Central memory CD8-positive, alpha-beta T cell (primary cell): ENCODE measurements at places on chromosomes 2 and 18.

GRCh38 chr18:59024829-59025228 lies 114.9 kb upstream of the SEC11C start:
- peaks cover 23% of the 10 kb centered on the region for H3K27me3 ChIP-seq
- DNase-seq, result no peak
- H3K4me3 ChIP-seq, result no peak overlapping the region
- H3K4me1 ChIP-seq, result no peaks in the 10 kb centered on the region
- no peaks in the 10 kb centered on the region for H3K36me3 ChIP-seq

GRCh38 chr2:60394463-60394862 lies 159.0 kb downstream of the BCL11A start:
- H3K27ac ChIP-seq, result no peak overlapping the region
- DNase-seq, result no peak
- peaks cover 16% of the 10 kb centered on the region for H3K27me3 ChIP-seq
- no peaks in the 10 kb centered on the region for H3K4me1 ChIP-seq
- no peaks in the 10 kb centered on the region for H3K36me3 ChIP-seq

- H3K36me3 ChIP-seq, result no peaks in the 10 kb centered on the region
- H3K27ac ChIP-seq, result no peak overlapping the region
- DNase-seq, result no peak
- peaks cover 39% of the 10 kb centered on the region for H3K27me3 ChIP-seq
- H3K4me3 ChIP-seq, result no peak overlapping the region
Observed at GRCh38 chr18:58525928-58526424, 102.9 kb downstream of the ALPK2 start.

DNA sequence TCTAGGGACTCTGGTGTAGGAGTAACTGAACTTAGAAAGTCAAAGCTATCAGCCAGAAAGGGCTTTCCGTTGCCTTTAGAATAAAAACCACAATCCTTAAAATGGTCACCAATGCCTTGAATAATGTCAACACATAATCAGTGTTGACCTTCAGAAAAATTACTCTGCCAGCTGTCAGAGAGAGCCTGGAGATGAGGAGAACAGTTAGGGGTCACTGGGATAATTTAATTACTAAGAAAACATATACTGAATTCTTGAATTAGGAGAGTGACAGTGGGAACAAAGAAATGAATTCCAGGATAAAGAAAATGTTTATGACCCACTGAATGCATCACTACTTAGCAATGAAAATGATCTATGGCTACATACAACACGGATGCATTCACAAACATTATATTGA lies 23.4 kb upstream of the UGP2 start:
- H3K36me3 ChIP-seq, result no peaks in the 10 kb centered on the region
- no peak overlapping the region for H3K27ac ChIP-seq
- DNase-seq, result no peak
- no peak overlapping the region for H3K4me3 ChIP-seq
- H3K4me1 ChIP-seq, result no peaks in the 10 kb centered on the region

DNA sequence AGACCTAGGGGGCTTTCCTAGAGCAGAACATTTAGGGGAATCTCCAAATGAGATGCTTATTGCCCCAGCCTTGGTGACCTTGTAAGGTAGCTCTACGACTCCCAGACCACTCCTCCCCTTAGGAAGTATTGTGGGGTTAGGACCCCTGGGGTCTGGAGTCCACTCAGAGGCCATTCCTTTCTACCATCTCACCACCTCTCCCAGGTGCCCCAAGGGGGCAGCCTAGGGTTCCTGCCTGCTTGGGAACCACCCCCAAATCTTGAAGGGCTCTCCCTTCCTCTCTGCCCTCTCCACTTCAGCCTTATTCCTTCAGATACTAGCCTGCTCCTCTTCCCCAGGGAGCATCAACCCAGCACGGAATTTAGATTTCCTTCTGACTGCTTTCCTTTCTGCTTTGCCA lies 17.5 kb upstream of the EXOC6B start:
- H3K36me3 ChIP-seq, result no peaks in the 10 kb centered on the region
- peaks cover 33% of the 10 kb centered on the region for H3K27me3 ChIP-seq
- H3K27ac ChIP-seq, result no peak overlapping the region
- H3K4me3 ChIP-seq, result no peak overlapping the region

DNA sequence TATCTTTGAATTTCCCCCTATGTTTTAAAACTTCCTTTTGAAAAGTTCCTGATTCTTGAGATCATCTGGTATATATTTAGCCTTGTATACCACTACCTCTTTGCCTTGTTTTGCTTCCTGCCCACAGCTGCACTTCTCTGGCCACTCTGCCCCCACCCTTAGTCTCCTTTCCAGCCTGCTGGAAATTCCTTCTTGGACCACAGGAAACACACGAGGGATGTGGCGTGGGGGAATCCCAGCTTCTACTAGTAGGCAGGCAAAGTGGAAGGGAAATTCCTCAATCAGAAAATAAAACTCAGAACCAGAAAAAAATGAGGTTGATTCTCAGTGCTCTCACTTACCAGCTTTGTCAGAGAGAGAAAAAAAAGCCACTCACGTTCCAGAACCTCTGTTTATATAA lies 13.4 kb downstream of the IL18RAP start:
- H3K4me3 ChIP-seq, result no peak overlapping the region
- peaks cover 2% of the 10 kb centered on the region for H3K36me3 ChIP-seq
